Fibroblast of mammary gland (primary cell): ENCODE measurements at places on chromosomes 3 and 15.

DNA sequence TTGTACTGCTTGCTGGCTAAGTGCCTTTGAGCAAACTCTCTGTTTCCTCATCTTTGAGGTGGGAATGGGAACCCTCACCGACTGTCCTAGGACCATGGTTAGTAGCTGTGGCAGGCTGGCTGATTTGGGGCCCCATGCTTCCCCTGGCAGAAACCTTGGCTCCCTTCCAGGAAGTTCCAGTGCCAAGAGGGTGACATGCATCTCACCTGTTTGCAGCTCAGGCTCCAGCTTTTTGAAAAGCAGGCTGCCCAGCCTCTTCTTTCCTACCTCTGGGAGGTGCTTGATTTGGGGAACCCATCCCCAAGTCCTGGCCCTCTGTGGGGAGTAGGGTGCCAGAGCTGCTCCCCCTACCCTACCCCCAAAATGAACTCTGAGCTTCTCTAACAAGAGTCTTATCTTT is 50.8 kb downstream of the RAB11A start:
- no peak for DNase-seq

DNA sequence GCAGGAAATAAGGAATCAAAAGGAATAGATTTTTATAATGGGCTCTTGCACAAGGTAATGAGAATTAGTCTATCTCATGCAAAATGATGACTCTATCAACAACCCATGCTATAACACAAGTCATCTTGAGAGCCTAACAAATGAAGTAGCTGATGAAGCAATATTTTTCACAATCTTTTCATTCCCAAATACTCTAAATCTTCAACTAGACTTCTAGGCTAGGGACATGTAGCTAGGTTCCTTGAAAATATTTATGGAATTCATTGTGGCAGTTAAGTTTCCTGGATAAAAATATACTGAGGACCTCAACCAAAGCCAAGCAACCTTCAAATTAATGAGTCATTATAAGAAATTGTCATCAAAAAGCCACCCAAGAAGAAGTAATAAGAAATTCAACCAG is 55.4 kb downstream of the DCBLD2 start:
- peak; percentile 36 for DNase-seq

- peak; percentile 81 for DNase-seq
Observed at GRCh38 chr3:8793242-8793641, 23.8 kb upstream of the OXTR start.

DNA sequence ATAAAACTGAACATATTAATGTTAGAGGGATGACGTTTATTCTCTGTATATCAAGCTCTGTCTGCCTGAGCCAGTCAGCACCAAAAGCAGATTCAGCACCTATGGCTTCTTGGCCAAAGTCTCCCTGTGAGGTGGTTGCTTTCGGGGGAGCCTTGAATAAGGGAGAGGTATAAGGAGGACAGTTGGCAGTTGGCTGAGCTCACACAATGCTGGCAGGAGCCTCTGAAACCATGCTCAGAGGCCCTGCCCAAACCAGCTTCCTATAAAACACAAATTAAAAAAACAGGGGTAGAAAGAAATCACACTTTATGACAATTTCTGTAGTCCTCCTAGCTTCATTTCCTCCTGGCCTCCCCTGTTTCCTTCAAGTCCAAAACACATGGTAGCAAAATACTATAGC is 18.8 kb downstream of the ARHGEF3 start:
- DNase-seq: no peak

DNA sequence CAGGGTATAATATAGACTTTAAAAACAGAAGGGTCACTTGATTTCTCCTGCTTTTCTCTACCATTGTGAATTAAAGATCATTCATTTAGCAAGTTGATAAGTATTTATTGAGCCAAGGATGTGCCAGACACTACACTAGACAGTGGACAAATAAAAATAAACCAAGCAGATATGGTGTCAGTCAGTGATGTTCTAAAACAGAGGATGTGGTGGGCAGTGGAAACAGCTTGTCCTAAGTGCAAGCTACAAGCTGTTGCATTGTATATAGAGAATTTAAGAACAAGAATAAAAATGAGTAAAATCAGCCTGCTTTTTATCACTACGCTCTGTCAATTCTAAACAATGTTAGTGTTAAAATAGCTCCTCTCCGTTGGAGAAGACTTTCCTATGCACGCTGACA is 637.3 kb upstream of the GRM7 start:
- DNase-seq: no peak

DNA sequence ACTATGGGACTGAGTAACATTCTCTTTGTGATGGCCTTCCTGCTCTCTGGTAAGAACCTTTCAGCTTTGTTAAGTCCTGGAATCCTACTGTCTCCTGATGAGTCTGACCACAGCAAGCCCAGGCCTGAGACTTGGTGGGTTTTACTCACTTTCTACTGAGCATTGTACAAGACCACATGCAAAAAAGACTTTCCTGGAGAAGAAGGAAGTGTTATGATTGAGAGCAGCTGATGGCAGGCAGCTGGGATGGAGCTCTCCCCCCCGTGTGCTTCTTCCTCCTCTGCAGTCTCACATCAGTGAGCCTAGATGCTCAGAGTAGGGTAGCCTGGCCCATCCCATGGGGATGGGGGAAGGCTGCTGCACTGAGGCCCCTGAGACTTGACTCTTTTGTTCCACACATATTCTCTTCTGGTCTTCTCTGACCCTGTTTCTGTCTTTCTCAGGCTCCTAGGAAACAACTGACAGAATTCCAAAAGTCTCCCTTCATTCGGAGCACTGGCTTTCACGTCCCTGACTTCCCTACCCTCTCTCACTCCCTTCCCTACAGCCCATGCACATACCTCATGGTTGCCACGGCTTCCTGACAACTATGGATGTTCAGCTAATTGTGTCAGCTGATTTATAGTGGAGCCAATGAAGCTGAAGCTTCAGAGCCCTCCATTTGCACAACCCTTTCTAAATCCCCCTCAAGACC is 36.6 kb downstream of the CD86 start:
- no peak for DNase-seq

DNA sequence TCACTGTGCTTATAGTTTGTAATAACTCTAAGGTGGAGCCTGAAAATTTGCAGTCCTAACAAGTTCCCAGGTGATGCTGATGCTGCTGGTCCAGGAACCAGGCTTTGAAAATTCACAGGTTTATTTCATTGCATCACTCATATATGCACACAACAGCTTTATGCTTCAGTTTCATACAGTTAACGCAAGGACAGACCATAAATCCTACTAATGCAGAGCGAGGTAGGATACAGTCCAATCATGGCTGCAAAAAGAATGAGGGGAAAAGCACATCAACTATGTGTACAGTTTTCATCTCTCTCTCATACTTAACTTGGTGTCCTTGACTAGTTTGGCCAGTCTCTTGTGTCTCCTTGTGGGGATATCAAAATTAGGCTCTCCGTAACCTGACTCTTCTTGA is 135.1 kb downstream of the SLCO3A1 start:
- DNase-seq: no peak

DNA sequence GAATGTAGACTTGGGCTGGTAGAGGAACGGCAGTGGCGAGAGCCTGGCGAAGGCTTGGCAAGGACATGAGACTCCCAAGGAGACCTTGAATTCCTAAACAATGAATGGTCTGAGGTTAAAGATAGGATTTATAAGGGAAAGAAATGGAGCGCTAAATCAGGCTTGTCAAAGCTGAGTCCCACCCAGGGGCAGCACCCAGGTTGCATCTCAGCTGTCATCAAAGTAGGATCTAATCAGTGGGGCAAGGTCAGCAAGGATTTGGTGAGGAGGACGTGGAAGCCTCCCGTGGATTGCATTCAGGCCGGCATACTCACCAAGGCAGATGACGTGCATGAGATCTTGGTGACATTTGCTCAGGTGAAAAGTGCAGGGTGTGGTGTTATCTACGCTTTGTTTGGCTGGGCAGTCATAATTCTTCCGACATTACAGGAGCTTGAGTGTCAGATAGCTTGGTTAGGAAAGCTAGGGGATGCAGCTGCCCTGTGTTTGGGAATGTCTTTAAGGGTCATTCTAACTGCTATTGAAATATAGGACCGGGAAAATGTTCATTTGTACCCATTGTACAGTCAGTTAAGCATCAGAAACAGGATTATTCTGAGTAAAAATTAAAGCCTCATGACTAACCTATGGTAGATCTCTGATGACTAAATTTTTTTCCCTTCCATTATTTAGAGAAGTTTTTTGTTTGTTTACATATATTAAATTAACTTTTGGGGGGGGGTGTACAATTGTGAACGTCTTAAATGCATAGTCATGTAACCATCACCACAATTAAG is 99.4 kb upstream of the TSC22D2 start:
- no peak for DNase-seq

DNA sequence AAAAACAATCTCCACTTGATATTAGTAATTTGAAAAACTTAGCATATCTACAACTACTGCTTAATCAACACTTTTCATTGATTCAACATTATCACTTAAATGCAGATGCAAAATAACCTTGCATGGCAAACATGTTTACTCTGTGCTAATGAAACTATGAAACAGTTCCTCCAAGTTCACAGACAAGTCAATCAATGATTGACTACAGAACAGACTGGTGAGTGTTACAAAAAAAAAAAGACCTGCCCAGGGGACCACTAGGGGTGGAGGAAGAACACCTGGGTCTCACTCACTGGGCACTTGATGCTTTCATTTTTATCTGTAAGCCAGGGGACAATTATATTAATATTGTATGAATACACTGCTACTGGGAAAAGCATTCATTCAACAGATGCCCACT is 4.3 kb upstream of the NR2C2 start:
- no peak for DNase-seq

DNA sequence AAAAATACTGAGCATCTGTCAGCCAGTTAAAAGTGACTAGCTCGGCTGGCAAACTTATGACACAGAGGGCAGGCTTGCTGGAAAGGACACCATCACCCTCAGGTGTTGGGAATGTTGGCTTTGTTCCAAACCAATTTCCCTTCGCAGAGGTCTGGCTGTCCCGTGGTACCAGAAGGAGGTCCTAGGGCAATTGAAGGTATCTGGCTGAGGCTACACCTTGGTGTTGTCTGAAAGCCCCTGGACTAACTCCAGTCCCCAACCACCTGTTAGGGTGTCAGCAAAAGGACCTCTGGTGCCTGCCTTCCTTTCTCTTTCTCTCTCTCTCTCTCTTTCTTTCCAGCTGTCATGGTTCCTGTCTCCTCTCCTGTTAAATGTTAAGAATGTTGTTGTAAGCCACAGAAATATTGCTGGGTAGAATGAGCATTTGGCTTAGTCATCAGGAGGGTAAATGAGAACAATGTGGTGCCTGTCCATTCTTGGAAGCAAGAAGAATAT is 12.5 kb downstream of the PRR20G start:
- DNase-seq: peak; percentile 37

- DNase-seq: no peak
Observed at GRCh38 chr15:80613762-80614365, 81.2 kb upstream of the ABHD17C start.

DNA sequence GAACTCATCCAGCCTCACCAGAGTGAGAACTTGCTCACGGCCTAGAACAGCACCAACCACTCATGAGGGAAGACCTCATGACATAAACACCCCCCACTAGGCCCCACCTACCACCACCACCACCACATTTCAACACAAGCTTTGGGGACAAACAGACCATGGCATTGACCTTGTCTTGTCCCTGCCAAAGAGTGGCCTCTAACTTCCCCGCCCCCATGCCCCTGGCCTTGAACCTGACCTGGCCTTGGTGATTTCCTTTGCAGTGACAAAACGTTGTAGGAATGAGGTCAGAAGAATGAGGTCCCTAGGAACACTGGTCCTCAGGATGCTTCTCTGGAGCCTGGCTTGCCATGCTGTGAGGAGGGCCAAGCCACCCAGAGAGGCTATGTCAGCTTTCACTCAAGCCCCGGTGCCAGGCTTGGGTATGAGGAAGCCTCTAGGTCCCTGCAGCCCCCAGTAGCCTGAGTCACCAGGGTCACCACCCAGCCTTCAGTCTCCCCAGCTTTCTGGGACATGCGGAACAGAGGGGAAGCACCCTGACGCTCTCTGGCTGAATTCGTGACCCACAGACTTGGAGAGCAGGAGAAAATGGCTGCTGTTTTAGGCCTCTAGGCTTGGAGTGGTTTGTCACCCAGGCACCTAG is 57.9 kb downstream of the TPRA1 start:
- DNase-seq: no peak

DNA sequence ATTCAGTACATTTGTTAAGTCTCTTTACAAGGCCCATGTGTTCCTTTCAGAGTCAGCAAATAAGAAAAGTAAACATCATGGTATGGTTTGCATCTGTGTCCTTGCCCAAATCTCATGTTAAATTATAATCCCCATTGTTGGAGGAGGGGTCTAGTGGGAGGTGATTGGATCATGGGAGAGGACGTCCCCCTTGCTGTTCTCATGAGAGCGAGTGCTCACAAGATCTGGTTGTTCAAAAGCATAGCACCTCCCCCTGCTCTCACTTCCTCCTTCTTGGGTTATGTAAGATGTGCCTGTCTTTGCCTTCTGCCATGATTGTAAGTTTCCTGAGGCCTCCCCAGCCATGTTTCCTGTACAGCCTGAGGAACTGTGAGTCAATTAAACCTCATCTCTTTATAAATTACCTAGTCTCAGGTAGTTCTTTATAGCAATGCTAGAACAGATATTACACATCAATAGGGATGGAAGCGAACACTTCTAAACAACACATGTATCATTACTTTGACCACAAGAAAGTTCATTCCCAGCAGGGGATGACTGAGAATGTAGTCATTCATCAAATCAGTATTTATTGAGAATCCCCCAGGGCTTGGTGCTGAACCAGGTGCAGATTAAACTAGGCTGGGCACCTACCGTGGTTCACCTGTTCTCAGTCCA is 4.1 kb downstream of the EFCAB12 start:
- no peak for DNase-seq

DNA sequence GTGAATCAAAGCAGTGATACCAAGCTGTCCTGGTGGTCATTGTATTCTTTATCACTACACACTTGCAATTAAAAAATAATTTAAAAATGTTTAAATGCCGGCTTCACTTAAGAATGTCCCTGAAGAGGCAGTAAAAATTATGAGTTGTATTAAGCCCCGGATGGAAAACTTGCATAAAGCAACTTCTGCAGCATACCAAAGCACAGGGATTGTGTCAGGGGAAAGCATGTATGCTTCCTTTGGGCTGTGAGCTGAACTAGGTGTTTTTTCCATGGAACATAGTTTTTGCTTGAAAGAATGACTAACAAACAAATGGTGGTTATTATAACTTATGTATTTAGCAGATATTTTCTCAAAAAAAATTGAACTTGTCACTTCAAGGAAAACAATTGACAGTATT is 143.1 kb downstream of the ARNT2 start:
- DNase-seq: no peak

DNA sequence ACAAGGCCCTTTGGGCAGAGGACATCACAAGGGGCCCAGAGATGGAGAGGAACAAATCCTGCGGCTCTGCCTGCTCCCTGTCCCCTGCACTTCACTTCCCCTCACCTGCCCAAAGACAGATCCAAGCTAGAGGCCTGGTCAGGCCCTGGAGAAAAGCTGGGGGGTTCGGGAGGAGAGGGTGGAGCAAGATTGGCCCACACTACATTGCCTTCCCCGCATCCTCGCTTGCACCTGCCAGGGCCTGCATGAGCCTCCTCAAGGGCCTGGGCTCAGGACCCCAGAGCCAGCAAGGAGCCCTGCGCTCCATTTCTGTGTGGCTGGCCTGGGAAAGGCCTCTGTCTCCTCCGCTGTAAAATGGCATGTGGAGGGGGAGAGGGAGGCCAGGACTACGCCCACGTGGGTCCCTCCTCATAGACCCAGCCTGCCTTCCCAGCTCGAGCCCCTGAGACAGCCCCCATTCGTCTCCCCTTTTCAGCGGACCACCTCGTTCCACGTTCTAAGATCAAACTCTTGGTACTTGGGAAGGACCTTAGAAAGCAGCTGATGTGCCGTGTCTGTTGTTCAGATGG is 106.0 kb downstream of the HMG20A start:
- DNase-seq: no peak
